Forelimb muscle (tissue), 1 donor: ENCODE measurements at places on chromosomes 3 and 15.

- no peak for DNase-seq
These were observed 7.9 kb downstream of the CCDC71 start for GRCh38 chr3:49158103-49158709.

- DNase-seq, result no peak
These were observed 196.4 kb downstream of the STT3B start for GRCh38 chr3:31729082-31729481.

DNA sequence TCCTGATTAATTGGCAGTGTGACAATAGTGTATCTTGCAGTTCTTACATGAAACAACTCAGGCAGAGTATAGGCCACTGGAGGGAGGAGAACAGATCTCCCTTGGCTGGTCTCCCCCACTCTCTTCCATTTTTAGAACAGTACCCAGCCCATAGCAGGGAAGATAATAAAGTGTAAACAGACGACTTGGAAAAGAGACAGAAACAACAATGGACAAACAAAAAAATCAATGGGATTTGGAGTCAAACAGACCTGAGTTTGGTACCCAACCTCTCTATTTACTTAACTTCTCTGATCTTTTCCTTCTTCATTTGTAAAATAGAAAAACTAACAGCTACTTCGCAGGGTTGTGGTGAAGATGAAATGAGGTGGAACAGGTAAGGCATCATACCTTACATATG lies 58.7 kb upstream of the SNTN start:
- DNase-seq, result no peak

GRCh38 chr15:37695719-37696118 lies 238.7 kb upstream of the TMCO5A start:
- no peak for DNase-seq

GRCh38 chr3:127834771-127835170 lies 12.5 kb upstream of the MGLL start:
- DNase-seq, result no peak

GRCh38 chr3:194736896-194737600 lies 51.4 kb downstream of the FAM43A start:
- no peak for DNase-seq

GRCh38 chr3:192570315-192570714 lies 157.0 kb downstream of the FGF12 start:
- no peak for DNase-seq

GRCh38 chr15:40702077-40702476 lies 7.1 kb downstream of the RAD51 start:
- DNase-seq, result no peak

- no peak for DNase-seq
These were observed 794.9 kb downstream of the NTRK3 start for GRCh38 chr15:87461631-87462030.

GRCh38 chr15:29242456-29243242 lies 27.0 kb downstream of the NSMCE3 start:
- DNase-seq, result no peak

GRCh38 chr15:22811640-22812039 lies 25.2 kb downstream of the NIPA1 start:
- no peak for DNase-seq

- no peak for DNase-seq
These were observed 2.6 kb downstream of the SPATA12 start for GRCh38 chr3:57063032-57063431.

- DNase-seq, result no peak
These were observed 22.0 kb downstream of the SMAD6 start for GRCh38 chr15:66723826-66724731.

DNA sequence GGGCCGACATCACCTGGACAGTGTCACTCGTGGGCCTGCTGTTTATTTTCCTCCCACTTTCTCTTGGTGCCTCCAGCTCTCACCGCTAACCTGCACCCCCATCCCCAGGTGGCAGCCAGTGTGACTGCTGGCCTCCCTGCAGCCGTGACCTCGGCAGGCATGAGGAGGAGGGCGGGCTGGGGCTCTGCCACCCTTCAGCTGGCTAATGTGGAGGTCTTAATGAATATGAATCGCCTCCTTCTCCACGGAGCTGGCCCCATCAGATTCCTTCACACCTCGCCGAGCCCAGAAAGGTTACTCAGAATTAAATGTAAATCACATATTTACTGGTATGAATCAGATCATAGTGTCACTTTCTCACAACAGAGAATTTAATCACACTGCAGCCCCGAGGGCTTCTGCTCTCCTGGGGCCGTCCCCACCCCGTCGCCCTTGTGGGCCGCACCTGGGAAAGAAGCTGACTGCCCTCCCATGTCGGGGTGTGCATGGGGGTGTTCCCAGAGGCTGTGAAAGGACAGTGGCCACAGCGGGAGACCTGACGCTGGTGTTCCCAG lies 171.1 kb upstream of the TLE3 start:
- no peak for DNase-seq

GRCh38 chr3:197584733-197585132 lies 29.0 kb upstream of the BDH1 start:
- DNase-seq, result no peak

GRCh38 chr3:129059311-129059958 lies 1.1 kb upstream of the GP9 start:
- no peak for DNase-seq

- no peak for DNase-seq
These were observed 29.2 kb downstream of the SRPRB start for GRCh38 chr3:133834621-133835417.

GRCh38 chr15:93144463-93145236 lies 55.6 kb upstream of the RGMA start:
- DNase-seq, result no peak

- DNase-seq, result no peak
These were observed 204.8 kb downstream of the MAGI1 start for GRCh38 chr3:65833761-65834505.

DNA sequence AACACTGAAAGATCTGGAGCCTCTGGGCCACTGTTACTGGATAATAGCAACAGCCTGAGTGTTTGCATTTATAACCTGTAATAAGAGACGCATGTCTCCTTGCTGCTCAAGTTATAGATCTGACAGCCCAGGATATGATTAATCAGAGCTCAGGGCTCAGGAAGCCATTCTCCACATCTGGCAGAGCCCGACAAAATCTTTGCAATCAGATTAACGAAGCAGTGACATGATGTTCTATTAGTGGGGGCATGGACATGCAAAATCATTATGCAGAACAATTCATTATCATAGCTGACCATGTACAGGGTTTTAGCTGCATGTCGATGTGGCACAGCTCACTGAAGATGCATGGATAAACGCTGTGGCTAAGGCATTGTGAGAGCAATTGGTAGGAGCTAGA lies 730.3 kb downstream of the ZNF385D start:
- DNase-seq, result no peak

DNA sequence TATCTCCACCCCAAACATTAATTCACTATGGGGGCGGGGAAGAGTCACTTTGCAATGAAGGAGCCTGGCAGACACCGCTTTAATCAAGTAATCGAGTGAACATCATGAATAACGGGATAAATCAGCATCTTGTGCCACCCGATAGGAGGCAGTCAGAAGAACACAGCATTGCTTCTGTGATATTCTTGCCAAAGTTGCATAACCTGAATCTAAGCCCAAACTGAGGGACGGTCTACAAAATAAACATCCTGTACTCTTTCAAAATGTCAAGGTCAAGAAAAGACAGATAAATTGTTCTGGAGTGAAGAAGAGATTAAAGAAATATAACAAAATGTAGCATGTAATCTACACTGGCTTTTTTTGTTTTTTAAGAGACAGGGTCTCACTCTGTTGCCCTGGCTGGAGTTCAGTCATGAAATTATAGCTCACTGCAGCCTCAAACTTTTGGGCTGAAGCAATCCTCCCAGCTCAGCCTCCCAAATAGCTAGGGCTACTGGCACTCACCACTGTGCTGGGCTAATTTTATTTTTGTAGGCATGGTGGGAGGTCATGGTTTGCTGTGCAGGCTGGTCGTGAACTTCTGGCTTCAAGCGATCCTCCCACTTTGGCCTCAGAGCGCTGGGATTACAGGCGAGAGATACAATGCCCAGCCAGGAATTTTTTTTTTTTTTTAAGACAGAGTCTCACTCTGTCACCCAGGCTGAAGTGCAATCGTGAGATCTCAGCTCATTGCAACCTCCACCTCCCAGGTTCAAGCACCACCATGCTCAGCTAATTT lies 20.1 kb upstream of the VWA5B2 start:
- no peak for DNase-seq

DNA sequence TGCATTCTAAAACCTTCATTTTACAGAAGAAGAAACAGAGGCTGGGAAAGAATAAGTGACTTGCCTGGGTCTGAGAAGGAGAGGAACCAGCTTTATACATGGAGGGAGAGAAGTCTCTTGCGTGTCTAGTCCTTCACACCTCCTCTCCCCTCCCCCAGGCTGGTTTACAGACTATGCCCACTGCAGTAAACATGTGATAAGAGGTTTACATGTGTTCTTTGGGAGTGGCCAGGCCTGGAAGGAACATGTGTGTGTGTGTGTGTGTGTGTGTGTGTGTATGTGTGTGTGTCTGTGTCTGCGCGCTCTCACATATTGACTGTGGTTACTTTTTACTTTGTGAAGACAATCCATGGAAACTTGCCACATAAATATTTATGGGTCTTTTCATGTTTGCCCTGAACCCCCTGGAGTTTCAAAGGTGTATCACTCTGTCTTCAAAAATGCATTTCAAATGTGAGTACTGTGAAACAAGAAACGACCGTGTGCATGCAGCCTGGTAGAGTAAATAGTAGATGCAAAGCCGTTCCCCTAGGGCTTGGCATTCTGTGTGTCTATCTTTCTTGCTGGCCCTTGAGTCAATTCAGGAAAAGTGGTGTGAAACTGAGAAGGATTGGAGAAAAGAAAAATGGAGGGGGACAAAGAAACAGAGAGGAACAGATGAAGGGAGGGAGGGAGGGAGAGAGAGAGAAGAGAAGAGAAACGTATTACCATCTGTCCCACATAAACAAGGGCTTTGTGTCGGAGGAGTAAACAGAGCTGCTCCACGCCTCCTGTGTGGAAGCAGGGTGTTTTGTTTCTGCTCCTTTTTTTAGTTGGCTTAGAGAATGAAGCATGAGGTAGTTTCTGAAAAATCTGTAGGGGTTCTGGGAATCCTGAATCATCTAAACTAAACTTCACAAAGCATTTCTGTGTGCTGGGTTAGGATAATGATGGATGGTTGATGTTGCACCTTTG lies 51.7 kb downstream of the CLDN11 start:
- DNase-seq, result no peak

DNA sequence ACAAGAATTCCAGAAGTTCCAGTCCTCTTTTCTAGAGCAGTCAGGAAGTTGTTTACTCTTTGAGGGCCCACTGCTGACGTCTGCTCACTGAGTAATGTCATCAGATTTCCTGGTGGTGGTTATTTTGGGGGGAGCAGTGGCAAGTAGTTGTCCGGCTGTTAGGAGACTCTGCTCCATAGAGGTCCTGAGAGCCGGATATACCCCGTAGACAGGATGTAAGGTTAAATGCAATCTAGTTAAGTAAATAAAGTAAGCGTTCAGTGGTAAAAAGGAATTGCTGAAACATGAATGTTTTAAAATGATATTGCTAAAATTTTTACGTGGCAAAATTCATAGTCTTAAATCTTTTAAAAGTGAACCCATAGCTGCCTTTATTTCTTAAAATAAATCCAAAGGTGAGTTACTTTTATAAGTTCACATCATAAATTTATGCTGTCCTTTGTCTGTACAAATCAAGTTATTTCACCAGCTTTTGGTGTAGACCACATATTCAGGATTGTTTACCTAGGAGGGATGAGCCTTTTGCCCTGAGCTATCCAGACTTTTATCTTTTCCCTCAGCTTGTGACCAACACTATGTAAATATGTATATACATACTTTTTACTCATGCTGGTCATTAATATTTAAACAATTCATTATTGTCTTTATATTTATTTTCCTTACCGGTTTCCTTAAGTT lies 65.8 kb downstream of the PDE8A start:
- peak; percentile 19 for DNase-seq

DNA sequence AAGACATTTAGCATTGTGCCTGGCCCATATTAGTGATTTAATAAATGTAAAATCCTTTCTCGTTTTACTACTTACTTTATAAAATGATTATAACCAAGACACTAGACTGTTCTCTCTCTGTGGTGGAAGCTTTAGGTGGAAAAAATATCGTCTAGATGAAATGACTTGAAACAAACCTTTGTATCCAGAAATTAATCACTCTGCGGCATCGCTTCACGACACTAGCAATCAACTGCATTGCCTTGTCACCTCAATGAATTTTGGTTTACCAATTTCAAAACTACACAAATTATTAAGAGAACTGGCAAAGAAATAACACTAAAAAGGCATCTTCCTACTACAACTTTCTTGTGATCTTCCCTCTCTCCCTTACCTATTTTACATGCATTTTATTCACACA lies 627.2 kb upstream of the ROBO1 start:
- no peak for DNase-seq

- DNase-seq, result no peak
These were observed 2.2 kb downstream of the NPTN start for GRCh38 chr15:73630921-73631362.
